ENCODE measurements at places on chromosomes 12 and 14. TPM values are rescaled to one million over a fixed set of nuclear protein-coding genes. Genes with fewer than 3 reads are reported as not detected.
A peak's percentile ranks its signal among the peaks of the same experiment; 100 is the strongest.

MAX gene
- total RNA-seq = 57.9 TPM

ACRBP gene
- total RNA-seq = 0.64 TPM

CACNA2D4 gene
- total RNA-seq = 0.97 TPM

CLEC1A gene
- total RNA-seq = not detected

GYS2 gene
- total RNA-seq = not detected

SYCP3 gene
- total RNA-seq = under 0.01 TPM

RNF212B gene
- not detected for total RNA-seq

ARHGAP9 gene
- under 0.01 TPM for total RNA-seq

PRH2 gene
- total RNA-seq = 0.32 TPM

DNA sequence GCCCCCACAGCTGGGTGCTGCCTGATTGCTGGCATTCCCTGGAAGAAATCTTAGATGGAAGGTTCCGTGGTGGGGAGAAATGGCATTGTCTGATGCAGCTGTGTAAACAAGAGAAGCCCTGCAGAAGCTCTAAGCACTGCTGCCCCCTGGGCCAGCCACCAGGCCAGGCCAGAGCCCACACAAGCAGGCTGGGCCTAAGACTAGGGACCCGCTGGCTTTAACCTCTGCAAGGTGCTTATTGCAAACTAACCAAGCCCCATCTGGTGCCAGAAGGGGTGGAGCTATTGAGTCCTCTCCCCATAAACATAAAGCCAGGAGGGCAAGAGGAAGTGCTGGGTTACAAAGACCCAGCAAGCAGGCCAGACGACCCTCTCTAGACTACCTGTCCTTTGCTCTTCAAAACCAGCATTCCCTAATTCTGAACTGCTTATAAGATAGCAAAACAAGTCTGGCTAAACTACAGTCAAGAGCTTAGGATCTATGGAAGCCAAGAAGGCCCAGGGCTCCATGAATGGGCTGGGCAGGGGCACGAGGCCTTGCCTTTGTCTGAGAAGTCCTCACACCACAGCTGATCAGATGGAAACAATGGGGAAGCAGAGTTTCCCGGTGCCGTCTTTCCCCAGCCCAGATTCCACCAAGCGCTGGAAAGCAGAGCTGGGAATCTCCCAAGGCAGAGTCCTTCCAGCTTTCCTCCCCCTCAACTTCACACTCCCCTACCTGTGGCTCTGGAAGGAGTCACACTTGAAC lies 28.8 kb downstream of the P2RX4 start:
- DNase-seq = no peak

DNA sequence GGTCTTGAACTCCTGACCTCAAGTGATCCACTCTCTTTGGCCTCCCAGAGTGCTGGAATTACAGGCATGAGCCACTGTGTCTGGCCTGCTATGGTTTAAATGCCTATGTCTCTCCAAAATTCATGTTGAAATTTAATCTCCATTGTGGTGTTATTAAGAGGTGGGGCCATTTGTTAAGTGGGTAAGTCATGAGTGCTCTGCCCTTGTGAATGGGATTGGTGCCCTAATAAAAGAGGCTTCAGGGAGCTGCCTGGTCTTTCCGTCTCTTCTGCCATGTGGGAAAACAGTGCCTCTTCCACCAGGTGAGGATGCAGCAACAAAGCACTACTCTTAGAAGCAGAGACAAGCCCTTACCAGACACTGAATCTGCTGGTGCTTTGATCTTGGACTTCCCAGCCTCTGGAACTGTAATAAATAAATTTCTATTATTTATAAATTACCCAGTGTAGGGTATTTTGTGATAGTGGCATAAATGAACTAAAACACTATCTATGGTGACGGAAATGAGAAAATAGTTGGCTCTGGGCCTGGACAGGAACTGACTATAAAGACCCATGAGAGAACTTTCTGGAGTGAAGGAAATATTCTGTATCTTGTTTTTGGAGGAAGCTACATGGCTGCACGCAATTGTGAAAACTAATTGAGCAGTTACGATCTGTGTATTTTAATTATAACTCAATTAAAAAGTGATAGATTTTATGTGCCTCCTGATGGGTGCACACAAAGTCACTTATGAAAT lies 12.1 kb upstream of the ATP23 start:
- DNase-seq = no peak

DNA sequence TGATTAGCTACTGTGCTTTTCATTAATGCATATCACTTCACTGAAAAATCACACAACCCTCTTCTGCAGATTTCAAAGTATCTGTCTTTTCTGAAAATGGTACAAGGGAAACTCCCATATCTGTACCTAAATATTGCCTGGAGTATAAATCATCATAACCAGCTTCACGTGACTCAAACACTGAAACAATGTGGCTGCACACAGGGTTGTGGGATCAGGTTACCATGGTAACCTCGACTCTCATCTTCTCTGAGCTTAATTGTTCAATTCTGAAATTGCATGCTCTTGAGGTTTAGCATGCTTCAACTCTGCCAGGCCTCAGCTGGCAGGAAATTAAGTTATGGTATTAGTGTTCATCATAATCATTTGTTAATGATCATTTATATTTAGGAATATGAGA lies 77.5 kb upstream of the CPSF6 start:
- DNase-seq = no peak

DNA sequence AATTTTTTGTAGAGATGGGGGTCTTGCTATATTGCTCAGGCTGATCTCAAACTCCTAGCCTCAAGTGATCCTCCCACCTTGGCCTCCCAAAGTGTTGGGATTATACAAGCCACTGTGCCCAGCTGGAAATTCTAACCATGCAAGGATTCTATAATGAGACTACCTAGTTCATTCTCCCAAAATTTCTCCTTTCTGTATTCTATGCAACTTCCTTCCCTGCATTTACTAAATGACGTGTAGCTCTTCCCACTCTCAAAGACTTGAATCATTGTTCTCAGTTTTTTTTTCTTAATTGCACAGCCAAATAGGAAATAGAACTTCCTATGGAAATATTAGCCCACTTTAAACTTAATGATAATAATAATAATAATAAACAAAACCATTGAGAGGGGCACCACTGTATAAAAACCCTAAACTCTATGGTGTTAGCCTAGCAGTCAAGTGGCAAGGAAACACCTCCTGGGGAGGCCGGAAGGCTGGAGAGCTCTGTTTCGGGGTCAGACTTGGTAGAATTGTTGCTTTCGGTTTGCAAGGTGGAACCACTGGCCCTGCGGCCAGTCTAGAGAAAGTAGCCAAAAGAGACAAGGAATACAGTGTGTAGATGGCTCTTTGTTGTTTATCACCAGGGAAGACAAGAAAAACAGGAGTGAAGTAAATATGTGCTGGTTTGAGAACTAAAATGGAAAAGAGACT lies 40.0 kb upstream of the TESC start:
- no peak for DNase-seq

- no peak for DNase-seq
These were observed 295.4 kb downstream of the FSCB start for GRCh38 chr14:44211718-44212117.

GRCh38 chr14:26773906-26774593 lies 176.2 kb upstream of the NOVA1 start:
- no peak for DNase-seq

GRCh38 chr14:72550513-72550912 lies 343.4 kb downstream of the DPF3 start:
- DNase-seq = no peak

GRCh38 chr12:8742501-8742900 lies 44.7 kb downstream of the RIMKLB start:
- DNase-seq = peak; percentile 12

DNA sequence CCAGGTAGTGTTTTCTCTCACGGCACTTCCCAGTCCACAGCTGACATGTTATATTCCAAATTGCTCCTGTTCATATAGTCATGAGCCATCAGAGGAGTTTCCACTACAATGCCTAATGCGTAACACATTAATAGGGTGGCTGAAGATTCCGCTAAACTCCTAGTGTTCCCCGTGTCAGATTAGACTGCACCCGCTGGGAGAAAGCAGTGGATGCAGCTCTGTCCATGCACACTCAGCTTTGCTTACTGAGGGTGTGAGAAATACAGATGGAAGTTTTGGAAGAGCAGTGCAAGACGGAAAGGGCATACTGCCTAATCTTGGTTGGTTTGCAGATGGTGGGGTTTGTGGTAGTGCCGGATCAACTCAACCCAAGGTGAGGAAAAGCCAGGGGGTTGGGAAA lies 5.6 kb downstream of the PPP1R3E start:
- DNase-seq = no peak

GRCh38 chr12:131363393-131363792 lies 347.5 kb upstream of the SFSWAP start:
- no peak for DNase-seq

DNA sequence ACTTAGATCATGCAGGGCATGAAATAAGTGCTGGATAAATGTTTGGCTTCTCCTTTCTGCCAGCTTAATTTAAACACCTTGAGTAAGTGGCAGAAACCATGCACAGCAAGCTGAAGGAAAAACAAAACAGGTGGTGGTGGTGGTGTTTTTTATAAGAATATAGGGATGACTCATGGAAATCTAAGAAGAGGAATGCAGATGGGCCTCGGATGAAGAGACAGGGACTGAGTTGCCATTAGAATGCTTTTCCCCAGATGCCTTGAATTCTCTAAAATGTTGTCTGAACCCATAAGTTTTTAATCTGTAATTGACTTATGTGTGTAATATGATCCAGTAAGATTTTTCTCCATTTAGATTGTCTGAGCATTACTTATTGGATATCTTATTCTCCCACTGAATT lies 93.1 kb upstream of the ZDHHC17 start:
- DNase-seq = peak; percentile 28

- no peak for DNase-seq
These were observed 123.6 kb upstream of the SLC16A7 start for GRCh38 chr12:59472273-59472672.

GRCh38 chr12:50620978-50621360 lies 116.2 kb downstream of the DIP2B start:
- peak; percentile 77 for DNase-seq

DNA sequence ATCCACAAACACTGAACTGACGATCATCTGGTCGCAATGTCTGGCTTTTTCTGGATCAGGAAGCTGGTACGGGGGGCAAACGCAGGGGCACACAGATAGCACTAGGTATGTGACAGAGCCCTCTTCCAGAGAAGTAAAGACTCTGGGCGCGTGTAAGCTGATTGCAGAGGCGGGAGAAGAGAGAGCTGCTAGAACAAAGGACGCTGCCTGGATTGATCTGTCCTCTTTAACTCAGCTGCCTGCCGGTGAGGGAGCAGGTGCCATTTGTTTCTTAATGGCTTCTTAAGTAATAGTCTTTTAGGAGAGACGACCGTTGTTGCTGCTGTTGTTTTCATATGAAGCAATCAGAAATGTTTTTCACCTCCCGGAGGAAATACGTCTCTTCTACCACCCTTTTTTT lies 77.3 kb downstream of the GLT1D1 start:
- no peak for DNase-seq

DNA sequence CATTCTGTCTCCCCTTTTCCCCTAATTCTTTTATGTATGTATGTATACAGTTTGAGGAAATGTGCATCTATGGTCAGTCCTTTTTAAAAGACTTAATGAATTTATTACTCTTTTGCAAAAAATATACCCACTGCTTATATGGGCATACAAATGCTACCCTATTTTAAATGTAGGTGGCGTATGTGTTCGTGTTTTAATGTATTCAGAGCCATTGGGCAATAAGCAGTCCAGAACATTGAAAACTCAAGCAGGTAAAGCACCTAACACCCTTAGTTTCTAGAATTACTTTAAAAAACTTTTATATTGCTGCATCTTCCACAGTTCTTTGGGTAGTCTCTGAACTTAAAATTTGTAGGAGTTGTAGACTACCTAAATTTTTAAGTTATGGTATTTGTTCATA lies 42.6 kb upstream of the A2ML1 start:
- DNase-seq = no peak

DNA sequence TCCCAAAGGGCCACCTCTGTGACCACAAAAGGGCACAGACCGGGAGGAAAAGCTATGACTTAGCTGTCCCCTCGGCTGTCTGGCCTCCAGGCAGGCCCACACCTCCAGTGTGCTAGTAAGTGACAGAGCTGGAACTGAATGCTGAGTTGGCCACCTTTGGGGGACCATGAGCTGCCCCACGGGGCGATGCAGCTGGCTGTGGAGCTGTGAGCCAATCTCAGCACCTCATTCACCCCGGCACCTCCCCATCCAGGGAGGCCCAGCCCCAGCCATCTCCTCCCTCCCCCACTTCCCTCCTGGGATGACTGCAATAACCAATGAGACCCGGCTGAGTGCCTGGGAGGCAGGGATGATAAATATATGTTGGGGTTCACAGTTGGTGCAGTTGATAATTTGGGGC lies 12.2 kb upstream of the TESC start:
- no peak for DNase-seq

DNA sequence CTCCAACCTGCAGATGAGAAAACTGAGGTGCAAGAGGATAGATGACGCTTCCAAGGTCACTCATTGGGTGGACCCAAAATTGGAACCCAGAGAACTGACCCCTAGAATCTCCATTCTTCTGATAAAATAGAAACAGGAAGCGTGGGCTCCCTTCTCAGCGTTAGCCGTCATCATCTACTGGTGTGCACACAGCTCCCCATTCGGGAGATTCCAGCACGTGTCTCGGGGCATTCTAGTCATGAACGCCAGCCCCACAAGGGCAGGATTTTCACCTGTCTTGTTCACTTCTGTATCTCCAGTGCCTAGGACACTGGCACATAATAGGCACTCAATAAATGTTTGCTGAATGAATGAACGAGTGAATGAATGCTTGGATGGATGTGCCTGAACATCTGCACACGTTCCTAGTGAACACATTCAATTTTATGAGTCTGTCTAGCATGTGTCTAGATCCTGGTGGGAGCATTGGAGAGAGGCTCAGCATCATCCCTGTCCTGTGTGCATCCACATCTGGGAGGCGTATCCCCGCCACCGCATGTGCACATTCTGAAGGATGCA lies 30.5 kb downstream of the RASAL1 start:
- no peak for DNase-seq

DNA sequence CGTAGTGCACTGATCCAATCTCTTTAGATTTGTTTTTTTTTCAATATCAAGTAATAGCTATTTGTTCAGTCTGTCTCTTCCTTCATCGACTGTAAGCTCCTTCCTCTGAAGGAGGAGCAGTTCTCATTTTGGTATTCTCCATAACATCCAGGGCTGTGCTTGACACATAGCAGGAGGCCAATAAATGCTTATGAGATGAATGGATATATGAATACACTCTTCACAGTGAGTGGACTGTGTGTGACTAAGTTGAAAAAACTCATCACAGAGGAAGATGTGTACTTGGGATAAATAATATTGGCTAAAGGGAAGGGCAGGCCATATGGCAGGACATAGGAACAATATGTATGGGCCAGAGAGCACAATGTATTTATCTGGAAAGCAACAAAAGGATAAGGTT lies 205.3 kb upstream of the PRICKLE1 start:
- peak; percentile 29 for DNase-seq

- DNase-seq = no peak
These were observed 17.5 kb downstream of the ZCRB1 start for GRCh38 chr12:42308390-42308789.

DNA sequence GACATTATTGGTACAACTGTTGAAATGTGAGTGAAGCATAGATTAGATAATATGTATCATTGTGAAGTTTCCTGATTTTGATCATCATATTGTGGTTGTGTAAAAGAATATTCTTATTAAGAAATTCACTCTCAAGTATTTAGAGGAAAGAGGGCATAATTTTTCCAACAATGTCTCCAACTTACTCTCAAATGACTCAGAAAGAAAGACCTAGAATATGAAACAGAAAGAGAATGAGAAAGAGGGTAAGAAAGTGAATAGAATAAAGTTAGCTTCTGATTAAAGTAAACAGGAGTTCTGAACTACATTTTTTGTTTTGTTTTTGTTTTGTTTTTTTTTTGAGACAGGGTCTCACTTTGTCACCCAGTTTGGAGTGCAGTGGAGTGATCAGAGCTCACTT lies 123.0 kb downstream of the CPNE8 start:
- no peak for DNase-seq

Data from fibroblast of villous mesenchyme (primary cell).